ENCODE measurements at places on chromosomes 6 and 20.

DNA sequence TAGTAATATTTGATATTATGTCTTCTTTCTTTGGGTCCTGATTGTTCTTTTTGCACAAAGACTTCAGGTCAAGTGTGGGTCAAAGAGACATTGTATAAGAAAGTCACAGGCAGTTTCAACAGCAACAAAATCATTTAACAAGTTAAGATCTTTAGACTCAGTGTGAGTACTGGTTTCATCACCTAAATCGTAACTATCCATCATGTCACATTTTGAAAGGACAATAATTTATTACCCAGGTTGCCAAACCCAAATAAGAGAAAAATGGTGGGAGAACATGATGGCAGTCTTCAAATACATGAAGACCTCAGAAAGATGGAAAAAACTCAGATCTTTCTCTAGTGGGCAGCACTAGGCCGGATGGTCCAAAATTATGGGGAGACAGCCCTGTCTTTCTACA is 55.5 kb upstream of the BCLAF1 start:
- no peak for DNase-seq

DNA sequence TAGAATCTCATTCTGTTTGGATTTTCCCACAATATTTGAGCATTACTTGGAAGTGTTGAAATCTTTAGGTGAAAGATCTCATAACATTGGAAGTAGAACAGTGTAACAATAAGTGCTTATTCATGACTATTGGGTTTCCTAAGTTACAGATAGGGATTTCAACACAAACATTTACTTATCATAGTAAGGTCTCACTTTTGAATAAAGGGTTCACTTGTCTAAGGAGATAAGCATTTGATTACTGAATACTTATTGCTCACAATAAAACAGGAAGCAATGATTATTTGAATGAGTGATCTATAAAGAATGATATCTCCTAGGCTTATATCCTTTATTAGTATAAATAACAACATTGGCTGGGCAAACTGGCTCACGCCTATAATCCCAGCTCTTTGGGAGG is 14.8 kb downstream of the DDX43 start:
- no peak for DNase-seq

DNA sequence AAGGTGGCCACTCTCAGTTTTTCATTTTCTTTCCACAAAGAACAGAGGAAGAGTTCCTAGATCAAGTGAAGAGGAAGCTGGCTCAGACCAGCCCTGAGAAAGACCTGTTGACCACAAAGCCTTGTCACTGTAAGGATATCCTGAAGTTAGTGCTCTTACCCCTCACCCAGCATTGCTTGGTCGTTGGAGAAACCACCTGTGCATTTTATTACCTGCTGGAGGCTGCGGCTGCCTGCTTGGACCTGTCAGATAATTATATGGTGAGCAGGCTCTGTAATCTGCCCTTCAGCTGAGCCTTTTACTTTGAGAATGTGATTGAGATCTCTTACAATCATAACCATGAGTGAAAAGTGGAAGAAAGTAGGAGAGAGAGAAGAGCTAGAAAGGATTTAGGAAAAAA is 21.9 kb downstream of the TREML1 start:
- no peak for DNase-seq

- DNase-seq = no peak
Measured at GRCh38 chr20:40899344-40899743, 129.3 kb upstream of the TOP1 start.

DNA sequence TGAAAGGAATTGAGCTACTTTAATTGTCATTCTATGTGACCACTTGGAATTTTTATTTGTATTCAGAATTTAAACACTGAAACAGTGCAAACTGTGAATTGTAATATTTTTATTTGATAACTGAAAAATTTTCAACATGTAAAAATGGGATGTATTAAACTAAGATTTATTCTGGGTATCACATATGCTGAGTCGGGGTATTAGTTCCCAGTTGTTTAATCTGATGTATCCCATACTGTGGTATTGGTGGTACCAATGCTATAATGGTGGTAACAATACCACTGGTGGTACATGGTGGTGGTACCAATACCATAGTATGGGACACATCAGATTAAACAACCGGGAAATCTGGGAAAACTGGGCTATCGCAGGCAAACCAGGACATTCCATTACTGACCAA is 79.4 kb downstream of the CDC5L start:
- DNase-seq = no peak

- DNase-seq = peak; percentile 41
Measured at GRCh38 chr20:41005361-41005729, 23.3 kb upstream of the TOP1 start.

DNA sequence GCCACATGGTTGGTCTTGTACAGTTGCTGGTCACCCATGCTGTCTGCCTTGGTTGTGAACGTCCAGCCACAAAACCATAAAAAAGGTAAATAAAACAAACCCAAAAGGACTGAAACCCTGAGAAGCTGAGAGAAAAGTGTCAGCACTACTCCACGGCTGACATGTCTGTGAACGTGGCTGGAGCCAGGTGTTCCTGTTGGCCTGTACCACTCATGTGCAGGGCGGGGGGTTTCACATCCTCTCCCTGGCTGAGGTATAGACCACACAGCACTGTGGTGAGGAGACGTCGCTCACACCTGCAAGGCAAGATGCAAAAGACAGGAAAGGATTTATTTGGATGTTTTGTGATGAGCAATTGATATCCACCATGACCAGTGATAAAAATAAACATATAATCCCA is 51.9 kb upstream of the MRPS10 start:
- DNase-seq = no peak

GRCh38 chr6:147268254-147268653 is 64.0 kb downstream of the STXBP5 start:
- no peak for DNase-seq

DNA sequence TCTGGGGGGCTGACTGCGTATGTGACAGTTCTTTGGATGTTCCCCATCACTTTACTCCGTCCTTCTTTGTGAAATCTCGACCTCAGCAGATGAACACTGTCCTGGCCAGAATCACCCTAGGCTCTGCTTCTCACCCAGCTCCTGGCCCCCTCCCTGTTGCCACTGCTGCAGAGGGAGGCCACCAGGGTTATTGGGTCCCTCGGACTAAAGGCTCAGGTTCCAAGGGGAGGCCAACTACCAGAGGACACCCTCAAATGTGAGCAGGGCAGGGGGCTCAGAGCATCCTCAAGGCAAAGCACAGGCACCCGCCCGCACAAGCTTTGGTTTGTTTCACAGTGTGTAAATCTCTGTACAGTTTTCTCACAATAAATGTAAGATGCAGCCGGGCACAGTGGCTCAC is 269.9 kb downstream of the UST start:
- no peak for DNase-seq

GRCh38 chr6:107144014-107144413 is 28.7 kb upstream of the BEND3 start:
- DNase-seq = no peak

GRCh38 chr6:90490030-90490716 is 96.7 kb downstream of the MAP3K7 start:
- no peak for DNase-seq

DNA sequence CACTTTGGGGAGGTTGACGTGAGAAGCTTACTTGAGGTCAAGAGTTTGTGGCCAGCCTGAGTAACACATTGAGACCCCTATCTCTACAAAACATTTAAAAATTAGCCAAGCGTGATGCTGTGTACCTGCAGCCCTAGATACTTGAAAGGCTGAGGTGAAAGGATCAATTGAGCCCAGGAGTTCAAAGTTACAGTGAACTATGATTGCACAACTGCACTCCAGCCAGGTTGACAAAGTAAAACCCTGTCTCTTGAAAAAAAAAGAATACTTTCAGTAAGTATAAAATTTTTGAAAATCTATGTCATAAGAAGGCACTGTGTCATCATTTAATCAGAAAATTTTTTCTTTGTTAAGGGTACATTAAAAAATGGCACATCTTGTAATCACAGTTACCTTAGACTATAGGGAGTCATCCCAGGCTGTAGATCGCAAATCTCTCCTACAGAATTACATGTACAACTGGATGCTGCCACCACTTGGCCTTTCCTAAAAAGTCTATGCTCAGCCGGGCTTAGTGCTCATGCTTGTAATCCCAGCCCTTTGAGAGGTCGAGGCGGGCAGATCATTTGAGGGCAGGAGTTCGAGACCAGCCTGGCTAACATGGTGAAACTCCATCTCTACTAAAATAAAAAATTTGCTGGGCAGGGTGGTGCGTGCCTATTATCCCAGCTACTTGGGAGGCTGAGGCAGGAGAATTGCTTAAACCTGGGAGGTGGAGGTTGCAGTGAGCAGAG is 17.0 kb upstream of the MRS2 start:
- DNase-seq = no peak

- no peak for DNase-seq
Measured at GRCh38 chr6:20313051-20313450, 88.6 kb upstream of the E2F3 start.

- no peak for DNase-seq
Measured at GRCh38 chr6:73079978-73080377, 145.3 kb downstream of the KHDC1L start.

GRCh38 chr6:110655821-110656220 is 159.4 kb downstream of the CDK19 start:
- DNase-seq = no peak

- no peak for DNase-seq
Measured at GRCh38 chr6:73176057-73176456, 49.2 kb downstream of the KHDC1L start.

DNA sequence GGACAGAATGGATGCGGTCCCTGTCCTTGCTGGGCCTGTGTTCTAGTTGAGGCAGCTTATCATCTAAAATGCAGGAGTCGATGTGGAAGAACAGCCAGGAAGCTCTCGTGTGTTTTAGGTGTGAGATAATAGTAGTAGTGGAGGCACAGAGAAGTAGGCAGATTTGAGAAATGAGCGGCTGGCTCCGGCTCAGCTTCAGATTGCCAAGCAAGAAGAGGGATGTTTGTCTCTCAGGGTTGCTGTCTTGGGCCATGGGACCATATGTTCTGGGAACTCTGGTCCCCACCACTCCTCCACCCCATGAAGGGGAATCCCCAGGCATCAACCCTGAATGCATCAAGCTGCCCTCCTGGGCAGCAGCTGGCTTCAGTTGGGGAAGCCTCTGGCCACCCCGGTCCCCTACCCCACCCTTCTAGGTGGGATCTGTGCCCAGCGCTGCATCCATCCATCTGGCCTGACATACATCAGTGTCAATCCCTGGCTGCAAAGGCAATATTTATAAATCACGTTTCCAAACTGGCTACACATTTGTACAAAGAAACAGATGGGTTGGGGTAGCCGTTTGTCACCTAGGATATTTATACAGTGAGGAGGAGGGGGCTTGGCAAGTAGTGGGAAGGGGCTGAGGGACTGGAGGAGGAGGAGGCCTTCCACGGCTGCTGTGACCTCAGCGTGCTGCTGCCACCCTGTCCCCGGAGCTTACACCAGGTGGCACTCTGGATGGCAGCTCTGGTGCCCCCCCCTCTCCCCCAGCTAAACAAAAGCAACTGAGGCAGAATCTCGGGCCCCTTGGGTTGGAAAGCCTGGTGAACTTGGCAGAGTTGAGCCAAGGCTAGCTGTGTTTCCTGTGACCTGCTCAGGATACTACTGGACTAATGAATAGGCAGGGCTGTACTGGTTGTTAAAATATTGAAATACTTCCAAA is 64.4 kb downstream of the CD40 start:
- no peak for DNase-seq

GRCh38 chr6:15341311-15342001 is 95.6 kb downstream of the JARID2 start:
- DNase-seq = no peak

DNA sequence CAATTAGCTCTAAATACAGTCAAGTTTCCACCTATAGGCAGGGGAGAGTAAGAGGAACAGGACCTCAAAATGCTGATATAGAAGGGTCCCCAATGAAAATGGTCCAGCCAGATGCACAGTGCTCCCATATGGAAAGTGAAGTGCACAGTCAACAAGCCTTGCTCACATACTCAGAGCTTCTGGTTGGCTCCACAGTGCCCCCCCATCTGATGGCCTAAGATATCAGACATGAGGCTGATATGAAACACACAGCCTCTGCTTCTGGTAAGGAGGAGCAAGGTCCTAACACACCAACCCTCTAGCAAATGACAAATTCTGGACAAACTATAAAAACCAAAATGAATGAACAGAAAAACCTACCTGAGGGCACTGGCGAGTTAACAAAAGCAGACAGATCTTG is 111.4 kb upstream of the EMILIN3 start:
- no peak for DNase-seq

- DNase-seq = peak; percentile 75
Measured at GRCh38 chr6:135555550-135555949, 58.0 kb upstream of the AHI1 start.

- no peak for DNase-seq
Measured at GRCh38 chr6:133286765-133287164, 45.6 kb downstream of the EYA4 start.

GRCh38 chr6:31582230-31582643 is at the start of gene LTB:
LTB (minus strand) TSS chr6:31582424; CDS start chr6:31582417, 7 bp downstream.
- no peak for DNase-seq

GRCh38 chr6:148593813-148594170 is 153.0 kb upstream of the UST start:
- DNase-seq = no peak

GRCh38 chr6:53520320-53520928 is 24.5 kb downstream of the GCLC start:
- DNase-seq = no peak

DNA sequence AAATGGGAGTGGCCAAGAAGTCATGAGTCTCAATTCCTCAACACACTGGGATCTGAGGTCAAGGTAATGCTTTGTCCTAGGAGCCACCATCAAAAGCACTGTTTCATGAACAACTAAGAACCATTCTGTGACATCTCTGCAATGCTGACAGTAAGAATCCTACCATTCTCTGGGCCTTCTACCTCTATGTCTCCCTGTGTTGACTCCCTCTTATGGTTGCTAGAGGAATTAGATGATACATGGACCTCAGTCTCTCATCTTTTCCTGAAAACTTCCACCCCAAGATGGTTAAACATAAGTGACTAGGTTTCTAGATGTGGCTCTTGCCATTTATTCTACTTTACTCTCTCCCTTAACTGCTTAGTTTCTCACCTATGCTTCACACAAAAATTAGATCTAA is 9.1 kb downstream of the MTRF1L start:
- DNase-seq = no peak

- no peak for DNase-seq
Measured at GRCh38 chr6:87904011-87904410, 143.6 kb upstream of the SPACA1 start.

GRCh38 chr6:134846031-134846430 is 103.9 kb downstream of the ALDH8A1 start:
- DNase-seq = no peak

DNA sequence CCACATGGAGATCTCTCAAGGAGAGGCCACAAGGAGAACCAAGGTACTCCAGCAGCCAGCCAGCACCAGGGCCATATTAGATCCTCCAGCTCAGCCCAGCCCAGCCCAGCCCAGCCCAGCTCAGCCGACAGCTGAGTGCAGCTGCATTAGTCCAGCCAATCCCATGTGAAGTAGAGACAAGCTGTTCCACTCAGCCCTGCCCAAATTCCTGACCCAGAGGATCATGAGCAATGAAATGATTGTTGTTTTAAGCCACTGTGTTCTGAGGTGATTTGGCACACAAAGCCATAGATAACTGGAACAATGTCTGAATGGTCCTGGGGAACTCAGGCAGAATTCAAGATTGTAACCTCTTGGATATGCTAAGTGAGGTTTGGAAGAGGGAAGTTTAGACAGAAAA is 59.5 kb upstream of the BMP2 start:
- no peak for DNase-seq

Measured in CD14-positive monocyte (primary cell).